ENCODE measurements at places on chromosomes 1 and 21. TPM values are rescaled to one million over a fixed set of nuclear protein-coding genes. Genes with fewer than 3 reads are reported as not detected.

LGR6 gene
- not detected for total RNA-seq

MOV10 gene
- total RNA-seq, result 80.1 TPM

LEFTY1 gene
- total RNA-seq, result not detected

NUP210L gene
- not detected for total RNA-seq

TNFRSF18 gene
- total RNA-seq, result not detected

RGS18 gene
- not detected for total RNA-seq

TNFRSF4 gene
- total RNA-seq, result not detected

TEX38 gene
- total RNA-seq, result not detected

SLC44A5 gene
- not detected for total RNA-seq

SPRR1B gene
- total RNA-seq, result not detected

KIF26B gene
- 7.2 TPM for total RNA-seq

RBP7 gene
- total RNA-seq, result 0.66 TPM

GPR161 gene
- 8.7 TPM for total RNA-seq

OSBPL9 gene
- 45.0 TPM for total RNA-seq

MIXL1 gene
- total RNA-seq, result not detected

LCE3D gene
- not detected for total RNA-seq

IL19 gene
- total RNA-seq, result not detected

DRAXIN gene
- total RNA-seq, result not detected

CLDN19 gene
- total RNA-seq, result not detected

COX20 gene
- total RNA-seq, result 70.8 TPM

THRAP3 gene
- 117 TPM for total RNA-seq

DDI2 gene
- 13.5 TPM for total RNA-seq

FYB2 gene
- not detected for total RNA-seq
